Colonic mucosa (tissue), 4 donors: ENCODE measurements at places on chromosomes 11 and 22. TPM values are rescaled to one million over a fixed set of nuclear protein-coding genes. Genes with fewer than 3 reads are reported as not detected.

DNA sequence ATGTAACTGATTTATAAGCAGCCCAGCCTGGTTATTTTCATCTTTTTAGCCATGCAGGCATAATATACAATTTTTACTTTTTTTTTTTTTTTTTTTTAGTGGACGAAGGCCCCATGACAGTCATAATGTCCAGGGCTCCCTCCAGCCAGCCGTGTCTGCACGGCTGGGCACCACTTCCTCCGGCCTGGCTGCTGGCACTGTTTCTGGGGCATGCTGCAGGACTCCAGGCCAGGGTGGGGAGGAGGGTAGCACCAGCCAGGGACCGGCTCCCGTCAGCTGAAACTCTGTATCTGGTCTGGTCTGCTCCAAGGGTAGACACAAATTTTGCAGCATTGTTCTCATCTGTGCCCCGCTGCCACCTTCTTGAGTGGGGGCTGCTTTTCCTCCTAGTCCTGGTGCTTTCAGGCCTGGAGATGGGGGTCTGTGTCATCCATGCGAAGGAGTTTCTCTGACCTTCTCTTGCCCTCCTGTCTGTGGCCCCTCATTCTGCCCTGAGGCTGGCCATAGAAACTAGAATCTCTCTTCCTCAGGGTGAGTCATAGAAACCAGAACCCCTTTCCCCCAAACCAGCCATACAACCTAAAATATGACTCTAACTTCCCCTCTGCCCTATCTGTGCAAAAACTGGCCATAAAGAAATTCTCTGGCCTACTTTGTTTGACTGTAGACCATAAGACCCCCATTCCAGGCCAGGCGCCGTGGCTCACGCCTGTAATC is 9.2 kb upstream of the RRP7A start:
- H3K36me3 ChIP-seq, result no peaks in the 10 kb centered on the region
- H3K27me3 ChIP-seq, result no peaks in the 10 kb centered on the region
- no peak overlapping the region for H3K27ac ChIP-seq

Gene MRGPRF
- 17.9 TPM for total RNA-seq

DNA sequence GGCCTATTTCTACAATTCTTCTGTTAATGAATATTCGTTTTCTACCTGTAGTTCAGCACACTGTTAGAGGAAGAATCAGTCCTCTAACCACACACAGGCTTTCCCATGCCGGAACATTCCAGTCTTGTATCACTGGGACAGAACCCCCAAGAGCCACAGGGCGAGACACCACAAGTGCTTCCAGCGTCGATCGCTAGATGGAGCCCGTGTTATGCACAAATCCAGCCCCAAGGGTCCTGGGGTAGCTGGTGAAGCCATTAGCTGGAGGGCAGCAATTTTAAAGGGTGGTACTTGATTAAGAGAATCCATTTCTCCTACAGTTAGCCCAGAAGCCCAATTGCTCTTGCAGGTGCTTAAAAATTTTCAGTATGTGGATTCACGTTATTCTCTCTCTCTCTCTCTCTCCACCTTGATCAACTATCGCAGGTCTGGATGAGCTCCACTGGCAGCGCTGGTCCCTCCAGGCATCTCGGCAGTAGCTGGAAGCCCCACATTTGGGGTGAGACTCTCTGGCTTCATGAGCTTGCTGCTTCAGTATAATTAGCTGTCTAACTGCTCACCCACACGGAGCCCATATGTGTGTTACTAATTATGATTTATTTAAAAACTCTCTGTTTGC is 148.2 kb upstream of the SNX19 start:
- no peak overlapping the region for H3K27ac ChIP-seq
- H3K4me3 ChIP-seq, result no peak overlapping the region
- DNase-seq, result peak; percentile 30
- no peaks in the 10 kb centered on the region for H3K4me1 ChIP-seq

GRCh38 chr22:31578171-31578570 is 81.8 kb downstream of the SFI1 start:
- no peaks in the 10 kb centered on the region for H3K4me1 ChIP-seq
- no peaks in the 10 kb centered on the region for H3K27me3 ChIP-seq
- no peak for DNase-seq

GRCh38 chr11:23212807-23213206 is 352.5 kb upstream of the CCDC179 start:
- H3K27ac ChIP-seq, result no peak overlapping the region
- no peak overlapping the region for H3K4me3 ChIP-seq
